ENCODE measurements at places on chromosomes 1 and 21.

GRCh38 chr1:55828044-55828443, 612.9 kb upstream of the USP24 start:
- no peak for DNase-seq

GRCh38 chr1:8956461-8957349, 11.0 kb downstream of the CA6 start:
- no peak for DNase-seq

GRCh38 chr1:107829036-107829770, 135.8 kb downstream of the VAV3 start:
- DNase-seq = no peak

- no peak for DNase-seq
Measured at GRCh38 chr1:100277866-100278265, 11.8 kb downstream of the RTCA start.

DNA sequence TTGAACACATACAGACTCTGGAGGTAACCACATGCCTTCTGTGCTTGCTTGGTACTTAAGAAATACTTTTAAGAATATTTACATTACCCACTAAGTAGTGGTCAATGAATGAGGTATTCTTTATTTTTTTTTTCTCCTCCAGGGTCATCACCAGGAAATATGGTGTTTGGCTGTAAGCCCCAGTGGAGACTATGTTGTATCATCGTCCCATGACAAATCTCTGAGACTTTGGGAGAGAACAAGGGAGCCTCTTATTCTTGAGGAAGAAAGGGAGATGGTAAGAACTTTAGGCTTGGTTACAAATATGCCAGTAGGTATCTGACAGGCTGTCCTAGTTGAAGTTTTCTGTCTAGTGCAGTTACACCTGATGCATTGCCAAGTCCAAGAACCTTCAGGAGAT, 22.8 kb downstream of the WDR3 start:
- DNase-seq = no peak

- DNase-seq = no peak
Measured at GRCh38 chr1:179952186-179952585, 2.4 kb upstream of the CEP350 start.

- DNase-seq = no peak
Measured at GRCh38 chr21:31502537-31503143, 156.9 kb upstream of the SOD1 start.
